Breast epithelium (tissue), 4 donors: ENCODE measurements at places on chromosomes 11 and 22. TPM values are rescaled to one million over a fixed set of nuclear protein-coding genes. Genes with fewer than 3 reads are reported as not detected.

Gene ZMAT5
- total RNA-seq: 22.5 TPM

Gene SCT
- total RNA-seq: not detected

Gene PHETA2
- total RNA-seq: 18.0 TPM

Gene CYTH4
- total RNA-seq: 6.9 TPM

Gene HEPACAM
- total RNA-seq: 6.1 TPM

Gene TRIM48
- total RNA-seq: not detected

Gene IGSF22
- 0.66 TPM for total RNA-seq

Gene ART5
- total RNA-seq: 1.3 TPM

Gene OR8G5
- total RNA-seq: not detected

Gene RTN4RL2
- total RNA-seq: 1.8 TPM

Gene MAJIN
- not detected for total RNA-seq

Gene SLC22A6
- total RNA-seq: not detected

Gene CACNA1I
- 0.32 TPM for total RNA-seq

Gene OR6A2
- 0.16 TPM for total RNA-seq

Gene SLC6A5
- total RNA-seq: not detected

Gene KCNJ11
- 5.0 TPM for total RNA-seq

Gene MIF
- total RNA-seq: 261 TPM

Gene C22orf42
- not detected for total RNA-seq

Gene ZNF215
- total RNA-seq: 2.3 TPM

Gene PKNOX2
- total RNA-seq: 0.32 TPM

Gene CHRM1
- total RNA-seq: 0.88 TPM

Gene IL17REL
- not detected for total RNA-seq

Gene KRTAP5-2
- not detected for total RNA-seq

Gene ALX4
- total RNA-seq: 1.9 TPM

Gene MCHR1
- not detected for total RNA-seq

Gene MISFA
- 2.6 TPM for total RNA-seq

Gene MAPK11
- total RNA-seq: 13.4 TPM

Gene DGCR6
- total RNA-seq: 5.9 TPM

Gene GRIA4
- not detected for total RNA-seq

Gene CARD16
- total RNA-seq: 5.9 TPM

Gene FAM227A
- total RNA-seq: 6.3 TPM

Gene ASCL2
- total RNA-seq: 4.8 TPM

Gene ARCN1
- total RNA-seq: 98.6 TPM

Gene FOLR1
- total RNA-seq: not detected

Gene PYGM
- 3.4 TPM for total RNA-seq

Gene KRTAP5-4
- total RNA-seq: not detected

Gene MS4A1
- 1.5 TPM for total RNA-seq

Gene TRIM51
- not detected for total RNA-seq

Gene CNTN5
- not detected for total RNA-seq

Gene P2RX6
- total RNA-seq: not detected

Gene ESRRA
- total RNA-seq: 39.5 TPM

Gene FXYD2
- 1.3 TPM for total RNA-seq

Gene NRXN2
- total RNA-seq: 3.5 TPM

Gene RFPL1
- total RNA-seq: not detected

Gene SELENOO
- total RNA-seq: 31.8 TPM

Gene SBF1
- 30.6 TPM for total RNA-seq

Gene SMC1B
- not detected for total RNA-seq

Gene DYNC2H1
- 46.2 TPM for total RNA-seq

Gene LDHAL6A
- not detected for total RNA-seq

Gene MRGPRX4
- total RNA-seq: not detected

Gene RRP8
- 8.8 TPM for total RNA-seq

Gene CALCA
- total RNA-seq: not detected
